ENCODE measurements at places on chromosomes 11 and 22.

DNA sequence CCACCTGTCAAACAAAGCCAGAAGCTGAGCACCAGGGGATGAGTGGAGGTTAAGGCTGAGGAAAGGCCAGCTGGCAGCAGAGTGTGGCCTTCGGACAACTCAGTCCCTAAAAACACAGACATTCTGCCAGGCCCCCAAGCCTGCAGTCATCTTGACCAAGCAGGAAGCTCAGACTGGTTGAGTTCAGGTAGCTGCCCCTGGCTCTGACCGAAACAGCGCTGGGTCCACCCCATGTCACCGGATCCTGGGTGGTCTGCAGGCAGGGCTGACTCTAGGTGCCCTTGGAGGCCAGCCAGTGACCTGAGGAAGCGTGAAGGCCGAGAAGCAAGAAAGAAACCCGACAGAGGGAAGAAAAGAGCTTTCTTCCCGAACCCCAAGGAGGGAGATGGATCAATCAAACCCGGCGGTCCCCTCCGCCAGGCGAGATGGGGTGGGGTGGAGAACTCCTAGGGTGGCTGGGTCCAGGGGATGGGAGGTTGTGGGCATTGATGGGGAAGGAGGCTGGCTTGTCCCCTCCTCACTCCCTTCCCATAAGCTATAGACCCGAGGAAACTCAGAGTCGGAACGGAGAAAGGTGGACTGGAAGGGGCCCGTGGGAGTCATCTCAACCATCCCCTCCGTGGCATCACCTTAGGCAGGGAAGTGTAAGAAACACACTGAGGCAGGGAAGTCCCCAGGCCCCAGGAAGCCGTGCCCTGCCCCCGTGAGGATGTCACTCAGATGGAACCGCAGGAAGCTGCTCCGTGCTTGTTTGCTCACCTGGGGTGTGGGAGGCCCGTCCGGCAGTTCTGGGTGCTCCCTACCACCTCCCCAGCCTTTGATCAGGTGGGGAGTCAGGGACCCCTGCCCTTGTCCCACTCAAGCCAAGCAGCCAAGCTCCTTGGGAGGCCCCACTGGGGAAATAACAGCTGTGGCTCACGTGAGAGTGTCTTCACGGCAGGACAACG is 11.7 kb downstream of the CXCR5 start:
- no peak for DNase-seq

GRCh38 chr22:39135092-39135896 is 17.2 kb downstream of the CBX7 start:
- DNase-seq, result no peak

DNA sequence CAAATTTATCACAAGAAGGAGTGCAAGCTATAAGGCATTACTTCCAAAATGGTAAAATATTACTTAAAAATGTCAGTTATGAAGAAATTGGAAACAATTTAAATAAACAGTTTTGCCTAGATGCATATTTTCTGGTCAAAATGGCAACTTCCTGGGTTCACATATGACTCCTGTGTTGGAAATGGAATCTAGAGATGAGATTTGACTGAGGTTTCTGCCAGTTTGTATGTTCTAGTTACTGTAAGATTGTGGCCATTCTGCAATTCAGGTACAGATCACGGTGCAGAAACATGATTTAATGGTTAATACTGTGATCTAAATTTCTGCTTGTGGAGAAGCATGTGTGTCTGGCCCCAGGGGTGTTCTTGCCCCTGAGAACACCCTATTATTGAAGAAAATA is 3.4 kb upstream of the OR4C6 start:
- no peak for DNase-seq

DNA sequence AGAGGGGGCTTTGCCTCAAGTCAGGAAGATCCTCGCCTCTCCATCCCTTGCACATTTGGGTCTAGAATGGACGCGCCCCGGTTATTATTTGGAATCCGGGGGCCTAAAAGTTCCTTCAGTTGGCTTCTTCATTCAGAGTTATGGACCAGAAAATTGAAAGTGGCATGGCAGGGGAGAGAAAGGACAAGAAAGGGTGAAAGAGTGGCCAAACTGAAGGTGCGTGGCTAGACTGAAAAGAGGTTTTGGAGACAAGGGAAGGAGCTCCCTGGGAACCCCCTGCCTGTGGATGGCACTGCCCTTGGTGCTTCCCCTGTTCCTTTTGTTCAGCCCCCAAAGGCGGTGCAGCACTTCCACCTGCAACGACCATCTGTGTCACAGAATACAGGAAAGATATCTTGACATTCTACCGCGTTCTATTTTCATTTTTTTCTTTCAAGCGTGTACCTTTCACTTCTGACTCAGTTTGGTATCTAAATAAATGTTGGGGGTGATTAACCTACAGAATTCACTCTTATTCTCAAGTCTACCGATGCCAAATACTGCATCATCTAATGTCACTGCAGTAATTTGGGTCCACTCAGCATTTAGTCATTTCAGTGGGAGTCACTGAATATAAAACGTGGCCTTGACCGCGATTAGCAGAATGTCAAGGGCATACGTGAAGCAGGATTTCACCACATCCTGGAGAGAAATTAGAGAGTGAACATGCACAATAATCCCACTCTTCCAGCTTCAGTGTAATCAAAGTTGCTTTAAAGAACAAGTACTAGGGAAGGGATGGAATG is 88.1 kb upstream of the ARHGAP32 start:
- no peak for DNase-seq

DNA sequence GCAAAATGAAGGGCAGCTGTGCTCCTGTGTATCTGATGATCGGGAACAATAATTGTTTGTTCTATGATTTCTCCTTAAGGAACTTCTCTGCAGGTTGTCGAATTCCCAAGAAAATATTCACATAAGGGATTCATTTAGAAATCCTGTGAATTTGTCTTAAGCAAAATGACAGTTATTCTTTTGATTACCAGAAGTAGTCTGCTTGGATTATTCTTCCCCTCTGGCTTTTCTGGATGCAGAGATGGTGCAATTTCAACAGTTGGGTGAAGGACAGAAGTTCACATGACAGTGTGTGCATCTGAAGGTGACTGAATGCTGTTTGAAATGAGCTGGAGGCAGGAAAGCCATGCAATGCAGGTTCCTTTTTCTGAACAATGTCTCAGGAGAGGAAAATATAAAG is 137.2 kb upstream of the MTMR2 start:
- no peak for DNase-seq

Measured in stimulated activated CD4-positive, alpha-beta T cell treated with anti-CD3 and anti-CD28 coated beads, TNF-alpha, amount 100 ng/mL, for 4 hours (primary cell).